ENCODE measurements at places on chromosomes 3 and 15. TPM values are rescaled to one million over a fixed set of nuclear protein-coding genes. Genes with fewer than 3 reads are reported as not detected.

DNA sequence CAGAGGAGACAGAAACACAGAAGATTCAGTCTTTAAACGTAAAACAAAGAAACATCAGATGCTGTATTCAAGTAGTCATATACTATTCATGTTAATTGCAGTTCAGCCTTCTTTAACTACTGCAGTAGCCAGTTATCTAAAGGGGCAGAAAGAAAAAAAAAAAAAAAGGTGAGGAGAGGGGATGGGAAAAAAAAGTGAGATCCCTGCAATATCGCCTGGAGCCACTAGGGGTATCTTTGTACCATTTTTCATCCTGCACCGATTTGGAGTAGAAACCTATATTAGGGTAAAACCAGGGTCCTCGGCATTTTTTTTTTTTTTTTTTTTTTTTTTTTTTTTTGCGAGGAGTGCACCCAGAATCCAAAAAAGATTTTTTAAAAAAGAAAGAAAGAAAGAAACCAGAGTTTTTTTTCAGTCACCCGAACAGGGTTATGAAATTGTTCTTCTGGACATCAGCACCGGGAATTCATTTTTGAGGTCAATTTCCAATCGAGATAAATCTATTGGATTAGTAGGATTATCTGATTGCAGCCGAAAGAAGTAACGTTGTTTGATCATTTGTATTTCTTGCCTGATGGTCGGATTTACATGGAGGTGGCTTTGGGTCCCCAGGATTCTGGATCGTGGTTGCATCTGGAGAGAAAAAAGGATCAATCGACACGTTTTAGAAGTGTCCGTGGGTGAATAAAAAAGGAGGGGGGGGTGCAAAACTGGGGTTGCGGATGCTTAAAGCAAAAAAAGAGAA, 186.7 kb downstream of the NLGN1 start:
- no peaks in the 10 kb centered on the region for H3K4me1 ChIP-seq
- peaks cover 3% of the 10 kb centered on the region for H3K27me3 ChIP-seq
- H3K4me3 ChIP-seq: peak overlapping the region; percentile 37
- H3K27ac ChIP-seq: no peak overlapping the region
- no peaks in the 10 kb centered on the region for H3K36me3 ChIP-seq
- no peak for DNase-seq

DNA sequence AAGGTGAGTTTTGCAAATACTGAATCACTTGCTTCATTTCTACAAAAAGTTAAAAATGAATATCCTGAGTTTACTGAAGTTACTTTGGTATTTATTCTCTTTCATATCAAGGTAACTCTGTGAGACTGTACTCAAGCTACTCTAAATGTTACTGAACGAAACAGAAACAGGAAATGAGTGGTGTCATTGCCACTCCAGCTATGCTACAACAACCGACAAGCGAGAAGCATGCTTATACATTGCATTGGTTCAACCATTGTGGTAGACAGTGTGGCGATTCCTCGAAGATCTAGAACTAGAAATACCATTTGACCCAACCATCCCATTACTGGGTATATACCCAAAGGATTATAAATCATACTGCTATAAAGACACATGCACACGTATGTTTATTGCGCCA, 313.2 kb upstream of the THBS1 start:
- H3K4me3 ChIP-seq: no peak overlapping the region
- H3K27me3 ChIP-seq: no peaks in the 10 kb centered on the region
- no peak for DNase-seq
- H3K4me1 ChIP-seq: no peaks in the 10 kb centered on the region
- H3K36me3 ChIP-seq: no peaks in the 10 kb centered on the region

- peak overlapping the region; percentile 92 for H3K27ac ChIP-seq
- no peaks in the 10 kb centered on the region for H3K27me3 ChIP-seq
- no peak for DNase-seq
- H3K4me3 ChIP-seq: no peak overlapping the region
Observed at GRCh38 chr3:52844290-52844975, 9.6 kb upstream of the MUSTN1 start.

GRCh38 chr15:92366381-92366780, 27.3 kb upstream of the ST8SIA2 start:
- H3K4me3 ChIP-seq: no peak overlapping the region
- no peak overlapping the region for H3K27ac ChIP-seq
- H3K4me1 ChIP-seq: peaks cover 22% of the 10 kb centered on the region
- no peak for DNase-seq
- H3K27me3 ChIP-seq: no peaks in the 10 kb centered on the region

The PLXND1 gene
- 30.2 TPM for total RNA-seq

The MSL2 gene
- total RNA-seq: 24.8 TPM

The SHC4 gene
- total RNA-seq: 0.18 TPM

The SLC24A5 gene
- not detected for total RNA-seq

The MAP3K13 gene
- 21.9 TPM for total RNA-seq
